Fibroblast of the conjunctiva (primary cell): ENCODE measurements at places on chromosomes 5 and 9.

DNA sequence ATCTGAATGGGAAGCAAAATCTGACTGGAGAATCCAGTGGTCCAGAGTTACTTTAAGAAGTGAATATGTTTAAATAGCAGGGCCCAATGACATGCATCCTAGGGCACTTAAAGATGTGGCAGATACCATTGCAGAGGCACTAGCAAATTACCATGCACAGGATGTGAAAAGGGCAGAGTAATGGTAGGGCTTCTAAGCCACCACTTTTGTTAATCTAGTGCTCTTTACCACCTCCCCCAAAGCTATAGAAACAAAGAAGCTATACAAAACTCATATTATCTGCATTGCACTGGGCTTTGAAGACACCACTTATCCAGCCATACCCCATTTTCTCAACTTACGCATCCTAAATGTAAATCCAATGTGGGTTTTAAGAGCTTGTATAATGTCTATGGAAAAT is 81.2 kb downstream of the ZCCHC7 start:
- DNase-seq, result no peak

DNA sequence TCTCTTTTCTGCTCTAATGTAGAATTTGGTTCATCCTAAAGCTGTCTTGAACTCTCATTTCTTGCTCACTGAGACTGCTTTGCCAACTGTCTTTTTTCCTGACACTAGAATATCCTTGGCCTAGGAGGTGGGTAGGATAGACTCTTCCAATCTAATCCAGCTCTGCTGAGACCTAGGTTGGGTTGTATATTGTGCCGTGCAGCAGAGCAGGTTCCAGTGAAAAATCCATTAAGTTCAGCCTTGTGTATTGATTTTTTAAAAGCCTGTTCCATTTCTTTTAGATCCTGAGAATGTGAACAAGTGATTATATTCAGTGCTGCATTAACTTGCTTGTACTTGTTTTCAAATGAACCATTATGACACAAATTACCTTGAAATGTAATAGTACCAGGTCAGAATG is 539.6 kb downstream of the LRRC70 start:
- DNase-seq, result no peak

DNA sequence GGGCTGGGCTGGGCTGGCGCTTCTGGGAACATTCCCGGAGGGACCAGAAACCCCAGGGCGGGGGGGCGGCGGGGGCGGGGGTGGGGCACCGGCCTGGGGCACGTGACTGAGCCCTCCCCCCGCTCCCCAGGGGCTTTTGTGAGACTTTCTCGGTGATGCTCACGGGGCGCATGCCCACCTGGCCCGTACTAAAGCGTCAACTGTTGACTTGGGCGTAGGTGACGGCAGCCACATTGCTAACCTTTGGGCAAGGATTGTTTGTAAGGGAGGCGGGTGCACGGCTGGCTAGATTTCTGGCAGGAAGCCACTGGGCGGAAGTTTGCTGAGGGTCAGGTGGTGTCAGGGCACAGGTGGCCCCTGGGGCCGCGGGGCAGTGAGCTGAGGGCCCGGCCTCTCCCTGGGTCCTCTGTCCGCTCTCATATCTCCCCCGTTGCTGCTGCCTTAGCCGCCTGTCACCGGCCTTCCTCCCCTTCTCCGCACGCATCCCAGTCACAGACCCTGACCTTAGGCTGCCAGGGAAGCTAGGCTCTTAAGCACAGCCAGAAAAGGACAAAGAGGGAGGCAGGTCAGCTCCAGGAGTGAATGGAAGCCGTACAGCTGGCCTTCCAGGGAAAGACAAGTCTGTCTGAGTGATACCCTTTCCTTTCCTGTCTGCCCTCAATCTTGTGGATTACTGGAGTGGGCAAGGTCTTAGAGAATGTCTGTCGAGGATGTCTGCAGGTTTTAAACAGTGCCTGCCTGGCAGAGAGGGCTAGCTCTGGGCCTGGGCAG is 812 bp downstream of the CACFD1 start:
- no peak for DNase-seq

- DNase-seq, result no peak
Observed at GRCh38 chr5:13956471-13956870, 12.0 kb upstream of the DNAH5 start.

GRCh38 chr5:33631786-33632185 is 191.0 kb downstream of the TARS1 start:
- DNase-seq, result no peak

DNA sequence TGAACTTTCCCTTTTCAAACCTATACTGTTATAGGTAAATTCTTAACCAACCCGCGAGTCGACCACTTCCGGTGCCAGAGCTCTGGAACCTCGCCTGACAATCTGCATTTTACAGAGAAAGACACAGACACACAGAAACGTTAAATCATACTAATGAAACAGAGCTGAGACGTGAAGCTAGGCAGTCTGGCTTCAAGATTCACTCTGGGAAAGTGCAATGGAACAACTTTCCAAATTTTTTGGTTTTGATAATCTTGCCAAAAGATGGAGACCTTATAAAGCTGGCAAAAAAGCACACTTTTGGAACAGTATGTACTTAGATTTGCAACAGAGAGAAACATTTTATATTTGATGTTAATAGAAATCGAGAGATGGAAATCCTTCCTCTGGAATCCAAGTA is 15.9 kb upstream of the WNT8A start:
- no peak for DNase-seq

DNA sequence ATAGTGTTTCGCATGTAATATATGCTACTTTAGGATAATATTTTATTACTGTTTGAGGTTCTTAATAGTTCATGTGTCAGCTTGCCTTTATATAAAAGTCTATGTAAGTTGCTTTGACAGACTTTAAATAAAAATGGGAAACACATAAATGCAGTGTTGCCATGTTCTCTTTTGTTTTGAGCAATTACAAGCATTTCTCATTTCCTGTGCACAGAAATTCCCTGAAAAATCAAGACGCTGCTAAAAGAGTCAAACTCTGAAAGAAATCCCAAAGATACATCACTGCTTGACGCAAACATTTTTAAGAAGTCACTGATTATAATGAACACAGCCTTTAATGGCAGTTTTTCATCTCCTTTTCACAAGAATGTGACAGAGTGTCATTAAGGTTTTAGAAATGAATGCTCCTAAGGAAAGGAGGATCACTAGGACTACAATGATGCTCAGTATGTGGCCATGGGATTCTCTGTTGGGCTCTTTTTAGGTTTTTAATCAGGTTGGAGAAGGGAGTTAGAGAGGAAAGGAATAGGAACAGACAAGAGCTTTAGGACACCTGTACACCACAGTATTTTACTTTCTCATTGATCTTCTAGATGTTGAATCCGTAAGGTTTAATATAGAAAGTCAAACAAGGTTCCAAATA is 29.4 kb downstream of the ZCCHC7 start:
- DNase-seq, result no peak

GRCh38 chr9:34686732-34687131 is 4.3 kb downstream of the CCL19 start:
- no peak for DNase-seq

GRCh38 chr9:20373263-20373662 is 249.0 kb downstream of the MLLT3 start:
- DNase-seq, result no peak

GRCh38 chr9:78011049-78011448 is 20.6 kb downstream of the GNAQ start:
- DNase-seq, result no peak

- DNase-seq, result no peak
Observed at GRCh38 chr5:180294411-180294810, 2.5 kb upstream of the MAPK9 start.

DNA sequence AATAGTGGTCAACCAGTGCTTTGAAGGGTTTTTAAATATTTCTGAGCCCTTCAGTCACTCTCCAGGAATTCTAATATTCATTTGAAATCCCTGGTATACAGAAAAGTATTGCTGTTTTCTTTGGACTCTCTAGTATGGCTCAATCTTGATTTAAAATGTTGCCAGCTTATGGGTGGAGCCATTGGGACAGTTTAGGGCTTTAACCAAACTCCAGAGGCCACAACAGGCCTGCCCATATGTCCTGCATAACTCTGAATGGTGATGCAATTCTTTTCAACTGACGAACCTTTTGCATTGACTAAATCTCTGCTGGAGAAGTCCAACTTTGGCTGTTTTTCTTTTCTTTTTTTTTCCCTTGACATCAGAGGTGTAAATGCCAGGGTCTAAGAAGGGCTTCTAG is 10.3 kb upstream of the ANKHD1 start:
- peak; percentile 67 for DNase-seq

GRCh38 chr9:83274787-83275186 is 211.8 kb upstream of the RASEF start:
- no peak for DNase-seq

DNA sequence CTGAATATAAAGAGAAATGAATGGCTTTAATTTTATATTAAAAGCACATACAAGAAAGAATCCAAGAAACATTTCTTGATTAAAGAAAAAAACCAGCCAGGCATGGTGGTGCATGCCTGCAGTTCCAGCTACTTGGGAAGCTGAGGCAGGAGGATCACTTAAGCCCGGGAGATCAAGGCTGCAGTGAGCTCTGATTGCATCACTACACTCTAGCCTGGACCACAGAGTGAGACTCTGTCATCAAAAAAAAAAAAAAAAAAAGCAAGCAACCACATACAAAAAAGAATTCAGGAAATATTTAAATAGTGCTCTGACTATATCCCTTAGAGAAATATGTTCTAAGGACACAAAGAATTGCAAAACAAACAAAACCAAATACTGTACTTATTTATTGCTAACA is 2.5 kb upstream of the PLAC8L1 start:
- peak; percentile 21 for DNase-seq

DNA sequence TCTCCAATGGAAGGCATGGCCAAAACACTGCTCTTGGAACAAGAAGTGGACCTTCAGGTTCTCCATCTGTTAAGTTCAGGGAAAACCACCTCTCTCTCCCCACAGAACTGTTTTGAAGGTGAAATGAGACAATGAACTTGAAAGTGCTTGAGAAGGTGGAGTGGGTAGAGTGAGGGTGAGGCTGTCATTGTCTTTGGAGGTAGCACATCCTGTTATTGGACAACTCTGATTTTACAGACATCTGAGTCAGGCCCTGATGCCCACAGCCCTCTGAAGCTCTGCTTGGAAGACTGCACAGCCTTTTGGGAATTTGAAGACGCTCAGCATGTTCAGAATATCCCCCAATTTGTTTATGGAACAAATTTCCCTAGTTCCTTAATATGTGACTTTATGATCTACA is 27.6 kb upstream of the TEX48 start:
- DNase-seq, result no peak

GRCh38 chr5:167392240-167392639 is 899.2 kb upstream of the WWC1 start:
- DNase-seq, result no peak

- DNase-seq, result no peak
Observed at GRCh38 chr5:41695920-41696582, 174.2 kb downstream of the OXCT1 start.

DNA sequence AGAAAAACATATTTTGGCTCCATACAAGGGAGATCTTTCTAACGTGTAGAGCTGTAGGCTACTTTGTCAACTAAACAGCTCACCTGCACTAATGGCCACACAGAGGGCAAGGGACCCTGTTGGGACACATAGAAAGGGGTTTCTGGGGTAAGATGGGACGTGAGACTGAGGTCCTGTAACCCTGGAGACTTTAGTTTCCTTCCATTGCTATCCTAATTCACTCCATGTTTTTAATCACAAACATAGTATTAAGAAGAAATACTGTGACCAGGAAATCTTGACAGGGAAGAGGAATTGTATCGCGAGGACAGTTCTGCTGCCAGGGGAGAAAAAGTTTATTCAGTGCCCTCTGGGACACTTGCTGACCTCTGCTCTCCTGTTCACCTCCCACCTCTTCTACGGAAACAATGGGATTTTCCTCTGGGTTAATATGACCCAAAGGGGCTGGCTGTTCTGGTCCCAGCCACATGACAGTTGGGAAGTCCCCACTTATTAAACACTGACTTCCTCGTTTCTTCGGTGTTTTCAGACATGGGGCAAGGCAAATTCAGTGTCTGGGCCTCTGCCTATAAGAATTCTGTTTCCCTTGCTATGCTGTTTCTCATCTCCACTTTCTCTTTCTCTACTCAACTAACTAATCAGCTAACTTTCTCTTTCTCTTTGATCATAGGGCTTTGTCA is 106.9 kb upstream of the SEMA6A start:
- no peak for DNase-seq

- no peak for DNase-seq
Observed at GRCh38 chr9:115115924-115116323, 2.0 kb downstream of the TNC start.

DNA sequence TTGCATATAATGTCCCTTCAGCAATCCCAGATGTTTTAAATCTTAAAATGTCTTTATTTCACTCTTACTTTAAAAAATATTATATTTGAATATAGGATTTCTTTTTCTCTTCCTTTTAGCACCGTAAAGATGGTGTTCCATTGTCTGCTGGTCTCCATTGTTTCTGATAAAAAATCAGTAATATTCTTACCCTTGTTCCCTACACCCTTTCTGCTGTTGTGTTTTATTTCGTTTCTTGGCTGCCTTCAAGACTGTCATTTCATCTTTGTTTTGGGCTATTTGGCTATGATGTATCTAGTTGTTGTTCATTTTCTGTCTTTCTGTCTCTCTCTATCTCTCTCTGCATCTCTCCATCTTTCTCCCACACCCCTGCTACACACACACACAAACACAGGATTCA is 197.9 kb downstream of the IRX2 start:
- no peak for DNase-seq

GRCh38 chr9:134477342-134477925 is 151.2 kb downstream of the RXRA start:
- no peak for DNase-seq

GRCh38 chr5:139276426-139276825 is 17.1 kb upstream of the MATR3 start:
- DNase-seq, result no peak

GRCh38 chr5:1636981-1637638 is 113.3 kb upstream of the LPCAT1 start:
- no peak for DNase-seq

- DNase-seq, result peak; percentile 9
Observed at GRCh38 chr9:27460226-27461023, 63.7 kb upstream of the IFNK start.

DNA sequence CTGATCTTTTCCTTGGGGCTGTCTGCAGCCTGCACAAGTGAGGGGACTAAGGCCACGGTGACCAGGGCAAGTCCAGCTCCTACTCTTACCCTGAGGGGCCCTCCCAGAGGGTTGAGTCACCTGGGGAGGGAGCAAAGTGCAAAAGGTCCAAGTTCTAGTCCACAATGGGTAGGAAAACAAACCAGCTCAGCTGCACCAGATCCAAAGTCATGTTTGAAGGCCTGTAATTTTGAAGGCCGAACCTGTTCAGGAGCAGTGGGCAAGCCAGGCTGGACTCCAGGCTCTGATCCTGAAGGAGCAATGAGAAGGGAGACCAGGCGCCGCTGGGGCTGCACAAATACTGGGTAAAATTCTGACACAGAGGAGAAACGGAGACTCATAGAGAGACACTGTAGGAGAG is 15.8 kb upstream of the TCF7 start:
- DNase-seq, result no peak
